ENCODE measurements at places on chromosomes 5 and 9.

DNA sequence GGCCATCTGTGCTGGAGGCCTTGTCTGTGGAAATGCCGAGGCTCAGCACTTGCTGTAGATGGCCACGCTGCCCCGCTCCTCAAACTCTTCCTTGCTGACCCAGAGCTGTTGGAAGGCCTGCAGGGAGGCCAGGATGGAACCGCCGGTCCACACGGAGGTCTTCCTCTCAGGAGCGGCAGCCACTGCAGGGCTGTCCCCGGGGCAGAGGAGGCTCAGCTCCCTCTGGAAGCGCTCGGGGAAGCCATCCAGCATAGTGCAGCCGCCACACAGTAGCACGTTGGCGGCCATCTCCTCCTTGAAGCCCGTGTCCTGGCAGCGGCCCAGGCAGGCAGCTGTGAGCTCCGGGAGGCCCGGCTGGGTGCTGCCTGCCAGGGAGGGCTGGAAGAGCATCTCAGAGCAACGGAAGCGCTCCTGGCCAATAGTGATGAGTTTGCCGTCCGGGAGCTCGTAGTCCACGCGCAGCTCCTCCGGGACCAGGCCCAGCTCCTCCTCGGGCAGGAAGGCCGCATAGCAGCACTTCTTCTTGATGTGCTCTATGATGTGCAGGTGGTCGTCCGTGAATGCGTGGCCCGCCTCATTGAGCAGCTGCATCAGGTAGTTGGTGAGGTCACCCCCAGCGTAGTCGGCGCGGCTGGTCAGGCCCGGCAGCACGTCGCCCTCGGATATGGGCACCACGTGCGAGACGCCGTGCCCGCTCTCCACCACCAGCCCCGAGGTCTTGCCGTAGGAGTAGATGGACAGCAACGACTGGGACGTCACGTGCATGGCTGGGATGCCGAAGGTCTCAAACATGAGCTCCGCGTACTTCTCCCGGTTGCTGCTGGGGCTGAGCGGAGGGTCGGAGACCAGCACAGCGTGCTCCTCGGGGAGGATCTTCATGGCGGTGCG, 901 bp downstream of the ACTL7B start:
- DNase-seq, result no peak

GRCh38 chr5:68994645-68995044, 99.2 kb upstream of the SLC30A5 start:
- DNase-seq, result no peak

GRCh38 chr5:67815455-67816391, 399.8 kb upstream of the PIK3R1 start:
- no peak for DNase-seq

DNA sequence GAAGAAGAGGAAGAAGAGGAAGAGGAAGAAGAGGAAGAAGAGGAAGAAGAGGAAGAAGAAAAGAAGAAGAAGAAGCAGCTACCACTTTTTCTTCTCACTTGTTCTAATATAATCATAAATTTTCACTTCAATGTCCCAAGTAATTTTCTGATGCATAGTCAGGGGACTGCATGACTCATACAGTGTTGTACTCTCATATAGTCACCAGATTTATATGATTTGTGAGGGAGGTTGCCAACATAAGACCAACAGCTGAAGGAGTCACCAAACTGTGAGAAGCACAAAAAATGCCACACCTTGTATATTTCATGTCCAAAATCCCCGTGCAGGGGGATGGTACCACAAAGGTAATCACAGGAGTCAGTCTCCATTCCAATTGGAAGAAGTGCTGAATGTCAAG, 32.7 kb upstream of the DMRTA1 start:
- DNase-seq, result no peak

DNA sequence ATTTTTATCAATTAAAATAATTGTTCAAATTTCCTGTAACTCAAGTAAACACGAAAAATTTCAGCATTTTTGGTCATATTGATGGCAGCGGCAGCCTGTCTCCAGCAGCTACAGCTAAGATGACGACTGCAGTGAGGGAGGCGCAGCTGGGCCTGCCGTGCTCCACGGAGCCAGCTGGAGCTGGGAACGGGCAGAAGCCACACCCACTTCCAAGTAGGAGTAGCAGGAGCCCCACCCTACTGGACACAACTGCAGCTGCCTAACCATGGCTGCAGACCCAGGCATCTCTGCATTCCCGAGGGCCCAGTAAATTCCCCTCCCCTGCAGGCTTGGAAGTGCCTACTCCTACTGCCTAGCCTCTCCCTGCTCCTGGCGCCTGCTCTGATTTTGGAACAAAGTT, 2031.7 kb downstream of the EFNA5 start:
- DNase-seq, result no peak

GRCh38 chr5:77662635-77663034, 24.1 kb upstream of the OTP start:
- no peak for DNase-seq

DNA sequence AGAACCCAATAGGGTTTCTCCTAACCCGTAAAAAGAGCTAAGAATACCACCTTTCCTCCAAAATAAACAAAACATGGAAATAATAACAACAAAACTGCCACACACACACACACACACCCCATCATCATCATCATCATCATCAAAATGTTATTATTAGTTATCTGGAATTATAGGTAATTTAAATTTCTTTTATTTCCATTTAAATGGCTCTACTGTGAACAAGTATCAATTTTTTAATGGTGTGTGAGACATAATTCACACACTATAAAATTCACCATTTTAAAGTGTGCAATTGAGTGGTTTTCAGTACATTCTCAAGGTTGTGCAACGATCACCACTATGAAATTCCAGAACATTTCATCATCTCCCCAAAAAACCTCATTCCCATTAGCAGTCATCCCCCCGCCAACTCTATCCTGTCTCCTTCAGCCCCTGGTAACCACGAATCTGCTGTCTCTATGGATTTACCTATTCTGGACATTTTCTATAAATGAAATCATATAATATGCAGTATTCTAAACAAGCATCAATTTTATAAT, 172.7 kb downstream of the ROR2 start:
- DNase-seq, result no peak

DNA sequence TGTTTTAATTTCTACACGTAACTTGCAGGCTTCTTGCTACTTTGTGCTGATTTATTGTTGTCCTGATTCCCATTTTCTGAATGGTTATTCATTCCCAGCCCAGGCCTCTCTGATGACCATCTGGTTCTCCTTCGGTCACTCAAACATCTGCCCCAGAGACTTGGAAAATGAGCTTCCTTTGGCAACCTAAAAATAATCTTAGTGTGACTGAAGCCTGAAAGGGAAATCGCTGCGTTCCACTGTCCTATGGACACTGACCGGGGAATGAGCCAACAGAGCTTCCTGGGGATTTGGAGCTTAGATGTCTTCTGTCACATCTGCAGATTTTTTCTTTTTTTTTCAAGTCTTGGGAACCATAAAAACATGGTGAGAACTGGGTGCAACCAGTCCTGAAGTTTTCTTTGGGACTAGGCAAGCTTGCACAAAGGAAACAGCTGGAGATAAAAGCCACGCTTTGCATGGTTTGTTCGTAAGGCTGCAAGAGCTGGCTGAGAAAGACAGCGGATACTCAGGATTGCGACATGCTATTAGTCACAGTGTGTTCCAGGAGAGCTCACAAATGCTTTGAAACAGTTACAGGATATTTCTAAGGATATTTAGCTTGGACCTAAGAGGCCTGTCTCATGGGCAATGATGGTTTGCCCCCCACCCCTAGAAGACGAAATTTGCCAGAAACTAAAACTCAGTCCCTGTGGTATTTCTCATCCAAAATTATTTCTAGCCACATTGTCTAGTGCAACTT, 146.2 kb downstream of the GOLPH3 start:
- DNase-seq, result no peak

GRCh38 chr5:68334553-68334886, 119.0 kb downstream of the PIK3R1 start:
- DNase-seq, result no peak

DNA sequence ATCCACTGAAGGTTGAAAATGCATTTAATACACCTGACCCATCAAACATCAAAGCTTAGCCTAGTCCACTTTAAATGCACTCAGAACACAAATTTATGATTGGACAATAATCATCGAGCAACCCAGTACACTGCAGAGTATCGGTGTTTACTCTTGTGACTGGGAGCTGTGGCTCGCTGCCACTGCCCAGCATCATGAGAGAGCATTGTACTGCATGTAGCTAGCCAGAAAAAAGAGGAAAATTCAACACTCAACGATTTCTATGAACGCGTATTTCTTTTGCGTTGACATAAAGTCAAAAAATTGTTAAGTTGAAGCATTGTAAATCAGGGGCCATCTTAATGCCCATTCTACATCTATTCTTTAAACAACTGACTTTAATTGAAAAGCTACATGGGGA, 95.1 kb upstream of the CD180 start:
- no peak for DNase-seq

- no peak for DNase-seq
Observed at GRCh38 chr9:107307331-107307730, 24.3 kb downstream of the RAD23B start.

- DNase-seq, result no peak
Observed at GRCh38 chr5:78549043-78549442, 99.5 kb downstream of the LHFPL2 start.

DNA sequence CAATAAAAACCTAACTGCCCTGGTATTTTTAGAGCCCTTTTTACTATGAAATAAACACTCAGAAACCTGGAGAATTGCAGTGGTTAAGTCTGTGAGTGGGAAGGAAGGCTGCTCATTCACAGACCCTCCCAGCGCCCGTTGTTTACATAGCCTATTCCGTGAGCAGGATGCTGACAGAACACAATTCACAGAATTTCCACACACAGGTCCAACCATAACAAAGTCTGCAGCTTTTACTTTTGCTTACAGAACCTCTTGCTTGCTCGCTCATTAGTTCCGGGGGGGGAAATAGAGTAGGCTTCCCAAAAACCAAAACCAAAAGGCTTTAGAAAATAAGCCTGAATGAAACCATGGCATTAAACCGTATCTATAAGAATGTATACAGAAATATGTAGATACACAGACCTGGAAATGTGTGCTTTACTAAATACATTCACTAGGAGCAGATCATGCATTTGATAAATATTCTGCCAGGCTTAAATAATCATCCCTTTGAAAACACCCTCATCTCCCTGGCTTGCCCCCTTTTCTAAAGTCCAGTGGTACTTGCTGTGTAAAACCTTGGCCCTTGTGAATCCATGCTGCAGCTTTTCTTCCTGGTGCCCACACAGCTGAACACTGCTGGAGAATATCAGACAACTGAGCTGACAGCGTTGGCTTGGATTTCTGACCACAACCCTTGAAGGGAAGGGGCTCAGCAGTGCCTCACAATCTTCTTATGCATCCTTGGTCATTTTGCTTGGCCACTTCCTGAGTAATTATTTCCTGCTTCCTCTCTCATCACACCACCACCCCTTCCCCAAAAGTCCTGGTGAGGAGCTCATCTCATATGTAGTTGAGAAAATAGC, 128.0 kb downstream of the FANCC start:
- DNase-seq, result no peak

GRCh38 chr5:58318468-58318867, 141.4 kb downstream of the PLK2 start:
- no peak for DNase-seq

DNA sequence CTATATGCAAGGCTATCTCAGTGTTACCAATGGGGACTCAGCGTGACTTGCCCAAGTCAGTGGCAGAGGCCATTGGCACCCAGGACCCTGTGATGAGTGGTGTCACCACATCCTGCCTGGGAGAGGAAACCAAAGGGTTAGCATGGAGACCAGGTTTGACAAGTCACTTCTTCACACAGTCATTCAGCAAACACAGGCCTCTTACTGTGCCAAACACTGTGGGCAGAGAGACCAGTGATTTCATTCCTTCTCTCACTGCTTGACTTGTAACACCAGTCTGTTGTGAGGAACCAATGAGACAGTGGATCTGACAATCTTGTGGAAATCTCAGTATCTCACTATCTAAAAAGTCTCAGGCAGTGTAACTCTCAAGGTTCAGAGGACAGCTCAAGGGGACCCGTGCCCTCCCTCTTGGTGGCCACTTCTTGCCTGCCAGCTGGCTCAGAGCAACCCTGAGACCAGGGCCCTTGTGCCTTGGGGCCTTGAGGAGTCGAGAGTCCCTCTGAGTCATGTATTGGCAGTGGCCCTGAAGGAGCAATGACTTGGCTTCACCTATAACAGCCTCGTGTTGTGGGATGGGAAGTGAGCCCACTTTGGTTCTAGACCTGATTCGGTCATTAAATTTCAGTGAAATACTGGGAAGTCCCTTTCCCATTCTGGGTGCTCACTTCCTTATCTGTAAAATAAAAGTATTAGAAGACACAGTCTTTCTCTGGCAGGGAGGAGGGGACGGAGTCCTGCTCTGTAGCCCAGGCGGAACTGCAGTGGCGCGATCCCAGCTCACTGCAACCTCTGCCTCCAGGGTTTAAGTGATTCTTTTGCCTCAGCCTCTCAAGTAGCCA, 1.6 kb downstream of the FABP6 start:
- no peak for DNase-seq

- no peak for DNase-seq
Observed at GRCh38 chr5:1480217-1480616, 35.0 kb upstream of the SLC6A3 start.

DNA sequence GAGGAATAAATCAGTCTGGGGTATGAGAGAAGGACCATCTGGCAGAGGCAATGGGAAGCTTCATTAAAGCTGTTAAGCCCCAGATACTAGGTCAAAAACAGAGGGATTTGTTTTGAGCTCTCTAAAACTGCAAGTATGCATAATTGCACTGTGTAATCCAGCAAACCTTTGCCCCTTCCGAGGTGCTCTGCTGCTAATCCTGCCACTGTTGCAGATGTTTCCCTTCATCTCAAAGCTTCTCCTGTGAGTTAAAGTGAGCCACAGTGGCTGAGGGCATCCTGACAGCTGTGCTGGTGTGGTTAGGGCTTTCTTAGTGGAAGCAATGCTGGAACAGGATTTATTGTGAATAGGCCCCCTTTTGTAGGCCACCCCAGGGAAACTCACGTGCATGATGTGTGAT, 160.3 kb upstream of the TRPC7 start:
- DNase-seq, result no peak

GRCh38 chr9:21267485-21268346, 27.9 kb upstream of the IFNA14 start:
- no peak for DNase-seq

DNA sequence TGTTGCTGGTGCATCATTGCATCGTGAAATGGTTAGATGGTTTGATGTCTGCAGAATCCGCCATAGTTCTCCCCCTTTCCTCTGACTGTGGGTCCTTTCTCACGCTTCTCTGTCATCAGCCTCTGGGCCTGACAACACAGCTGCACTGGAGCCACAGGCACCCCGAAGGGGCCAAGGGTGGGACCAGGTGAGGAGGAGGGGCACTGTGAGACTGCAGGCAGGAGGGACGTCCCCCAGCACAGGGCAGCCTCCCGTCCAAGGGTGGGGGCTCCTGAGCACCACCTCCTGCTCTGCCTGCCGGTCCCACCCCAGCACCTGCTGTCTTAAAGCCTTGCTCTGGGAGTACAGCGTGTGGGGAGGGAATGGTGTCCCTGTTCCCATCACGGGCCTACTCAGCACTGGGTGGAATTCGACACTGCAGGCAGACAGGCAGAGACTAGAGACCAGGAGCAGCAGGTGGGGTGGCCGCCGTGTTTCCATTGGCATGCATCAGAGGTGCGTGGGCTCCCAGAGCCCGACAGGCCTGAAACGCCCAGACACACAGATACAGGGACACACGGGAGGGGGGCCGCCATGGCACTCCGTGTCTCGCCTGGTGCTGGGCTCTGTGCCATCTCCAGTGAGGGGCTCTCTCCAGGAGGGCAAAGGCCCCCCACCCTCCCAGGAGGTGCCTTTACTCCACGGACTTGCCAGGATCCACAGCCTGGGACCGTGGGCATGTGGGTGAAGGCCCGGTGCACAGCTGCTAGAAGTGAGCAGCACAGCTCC, 15.0 kb downstream of the CACNA1B start:
- DNase-seq, result no peak

- DNase-seq, result no peak
Observed at GRCh38 chr9:113996531-113997001, 81.5 kb downstream of the AMBP start.
